Effector memory CD8-positive, alpha-beta T cell (primary cell): ENCODE measurements at places on chromosomes 12 and 14.

DNA sequence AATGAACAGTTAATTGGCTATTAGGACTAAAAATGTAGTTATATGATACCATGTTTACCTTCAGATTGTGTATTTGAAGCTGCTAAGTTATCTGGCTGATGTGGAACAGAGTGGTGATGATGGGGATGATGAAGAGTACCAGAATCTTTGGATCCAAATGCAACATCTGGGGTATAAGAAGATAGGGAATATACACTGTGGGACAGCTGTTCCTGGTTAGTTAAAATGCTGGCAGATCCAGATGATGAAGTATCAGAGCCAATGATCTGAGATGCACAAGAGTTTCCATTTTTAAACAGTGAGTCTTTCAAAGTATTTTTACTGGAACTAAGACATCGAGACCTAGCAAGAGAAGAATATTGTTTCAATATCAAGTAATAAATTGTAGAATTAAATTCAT, 31.6 kb downstream of the SENP1 start:
- peaks cover 27% of the 10 kb centered on the region for H3K36me3 ChIP-seq
- H3K4me3 ChIP-seq: no peak overlapping the region
- no peaks in the 10 kb centered on the region for H3K27me3 ChIP-seq

DNA sequence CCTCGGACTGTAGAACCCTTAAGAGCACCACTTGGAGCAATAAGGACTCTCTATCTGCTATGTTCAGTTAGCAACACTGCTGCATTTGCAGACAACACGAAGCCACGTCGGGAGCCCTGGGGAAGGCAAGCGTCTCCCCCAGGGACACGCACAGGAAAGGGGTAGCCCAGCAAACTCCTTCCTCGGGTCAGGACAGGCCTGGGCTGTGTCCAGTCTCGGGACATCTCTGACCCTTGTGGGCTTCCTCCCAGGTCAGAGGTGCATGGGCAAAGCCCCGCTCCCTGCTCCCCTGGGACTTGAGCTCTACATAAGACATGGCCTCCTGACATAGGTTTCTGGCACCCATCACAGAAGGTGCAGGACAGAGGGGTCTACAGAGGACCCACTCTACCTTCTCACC, 119.5 kb downstream of the PIWIL1 start:
- no peaks in the 10 kb centered on the region for H3K4me1 ChIP-seq
- no peak overlapping the region for H3K4me3 ChIP-seq
- no peak for DNase-seq

DNA sequence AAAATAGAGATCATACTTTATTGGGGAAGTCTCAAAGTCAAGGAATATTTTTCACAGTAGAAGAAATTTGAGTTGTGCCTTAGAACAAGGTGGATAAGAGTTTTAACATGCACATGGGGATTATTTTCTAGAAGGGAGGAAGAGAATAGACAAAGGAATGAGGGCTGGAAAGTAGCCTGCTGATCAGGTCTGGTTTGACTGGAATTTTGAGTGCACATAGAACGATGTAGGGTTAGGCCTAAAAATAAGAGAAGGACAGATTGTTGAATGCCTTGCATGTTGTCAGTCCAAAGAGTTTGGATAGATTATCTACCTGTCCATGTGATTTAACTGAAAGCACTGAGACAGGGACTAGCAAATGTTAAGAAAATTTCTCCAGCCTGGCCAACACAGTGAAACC, 87.2 kb downstream of the SRGAP1 start:
- no peak overlapping the region for H3K4me3 ChIP-seq
- H3K4me1 ChIP-seq: no peaks in the 10 kb centered on the region
- no peaks in the 10 kb centered on the region for H3K36me3 ChIP-seq
- no peak overlapping the region for H3K27ac ChIP-seq
- DNase-seq: no peak

DNA sequence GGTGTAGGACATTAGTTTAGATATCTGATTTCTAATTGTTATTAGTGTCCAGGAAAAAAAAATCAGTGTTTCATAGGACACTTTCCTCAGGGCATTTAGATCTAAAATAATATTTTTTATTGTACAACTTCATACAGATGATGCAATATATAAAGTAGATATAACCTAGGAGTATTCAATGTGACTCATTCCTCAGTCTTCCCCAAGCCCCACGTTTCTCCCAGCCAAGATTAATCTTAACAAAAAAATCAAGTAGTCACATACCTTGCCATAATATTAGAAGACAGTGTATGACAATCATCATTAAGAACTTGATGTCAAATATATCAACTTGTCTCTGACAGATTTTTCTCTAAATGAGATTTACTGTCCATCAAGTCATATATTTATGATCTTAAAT, 37.1 kb downstream of the PPFIA2 start:
- H3K4me3 ChIP-seq: no peak overlapping the region
- H3K4me1 ChIP-seq: no peaks in the 10 kb centered on the region
- H3K27ac ChIP-seq: no peak overlapping the region
- DNase-seq: no peak
- peaks cover 6% of the 10 kb centered on the region for H3K27me3 ChIP-seq
- no peaks in the 10 kb centered on the region for H3K36me3 ChIP-seq

DNA sequence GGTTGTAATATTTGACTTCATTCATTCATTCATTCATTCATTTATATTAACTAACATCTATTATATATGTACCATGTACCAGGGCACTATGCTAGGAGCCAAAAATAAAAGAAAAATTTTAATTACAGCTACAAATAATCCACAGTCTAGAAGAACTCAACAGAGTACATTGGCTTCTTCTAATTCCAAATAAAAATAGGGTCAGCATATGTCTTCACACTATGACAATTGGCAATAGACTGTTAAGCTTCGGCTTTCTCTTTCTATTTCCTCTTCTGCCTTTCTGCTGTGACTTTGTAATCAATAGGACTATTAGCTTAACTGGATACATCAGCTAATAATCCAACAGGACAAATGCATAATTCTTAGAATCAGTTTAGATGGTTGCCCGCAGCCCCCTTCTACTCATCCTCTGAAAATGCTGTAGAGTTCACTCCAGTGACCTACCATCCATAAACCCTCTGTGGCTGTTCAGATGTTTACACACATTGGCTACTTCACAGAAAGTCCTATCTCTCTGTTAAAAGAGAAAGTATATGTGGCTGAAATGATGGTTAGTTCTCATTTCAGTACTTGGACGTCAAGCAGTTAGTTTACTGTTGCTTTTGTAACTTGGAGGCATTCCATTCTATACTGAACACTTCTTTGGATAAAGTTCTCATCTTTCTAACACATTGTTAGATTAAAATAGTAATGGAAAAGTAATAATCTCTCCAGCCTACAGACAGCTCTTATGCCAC, 445.5 kb upstream of the GARIN6 start:
- H3K4me1 ChIP-seq: no peaks in the 10 kb centered on the region
- H3K36me3 ChIP-seq: no peaks in the 10 kb centered on the region
- DNase-seq: no peak
- no peak overlapping the region for H3K27ac ChIP-seq

GRCh38 chr12:57456145-57456700, 1.1 kb downstream of the INHBE start:
- peak overlapping the region; percentile 15 for H3K4me3 ChIP-seq
- DNase-seq: peak; percentile 40
- peaks cover 26% of the 10 kb centered on the region for H3K4me1 ChIP-seq
- H3K27me3 ChIP-seq: peaks cover 32% of the 10 kb centered on the region

DNA sequence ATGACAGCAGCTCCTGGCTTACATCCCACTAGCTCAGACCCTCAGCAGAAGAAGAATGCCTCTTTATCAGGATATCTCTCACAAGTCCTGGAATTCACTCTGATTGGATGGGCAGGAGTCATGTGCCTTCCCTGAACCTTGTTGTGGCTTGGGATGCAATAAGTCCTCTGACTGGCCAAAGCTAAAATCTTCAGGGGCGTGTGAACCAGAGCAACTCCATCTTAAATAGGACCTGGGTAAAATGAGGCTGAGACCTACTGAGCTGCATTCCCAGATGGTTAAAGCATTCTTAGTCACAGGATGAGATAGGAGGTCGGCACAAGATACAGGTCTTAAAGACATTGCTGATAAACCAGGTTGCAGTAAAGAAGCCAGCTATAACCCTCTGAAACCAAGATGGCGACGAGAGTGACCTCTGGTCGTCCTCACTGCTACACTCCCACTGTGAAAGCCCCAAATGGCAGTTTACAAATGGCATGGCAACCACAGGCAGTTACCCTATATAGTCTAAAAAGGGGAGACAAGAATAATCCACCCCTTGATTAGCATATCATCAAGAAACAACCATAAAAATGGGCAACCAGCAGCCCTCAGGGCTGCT, 60.4 kb upstream of the FICD start:
- DNase-seq: no peak
- H3K4me1 ChIP-seq: no peaks in the 10 kb centered on the region
- no peak overlapping the region for H3K27ac ChIP-seq

GRCh38 chr12:69616025-69616424, 5.3 kb upstream of the LRRC10 start:
- peaks cover 51% of the 10 kb centered on the region for H3K27me3 ChIP-seq
- no peak overlapping the region for H3K4me3 ChIP-seq
- H3K4me1 ChIP-seq: no peaks in the 10 kb centered on the region
- no peak for DNase-seq
- H3K27ac ChIP-seq: no peak overlapping the region

GRCh38 chr14:51039252-51039651, 55.7 kb downstream of the TRIM9 start:
- H3K27me3 ChIP-seq: peaks cover 26% of the 10 kb centered on the region
- no peak for DNase-seq
- H3K4me3 ChIP-seq: no peak overlapping the region
- peaks cover 3% of the 10 kb centered on the region for H3K36me3 ChIP-seq
- no peaks in the 10 kb centered on the region for H3K4me1 ChIP-seq

GRCh38 chr12:104049903-104050356, at the start of gene GLT8D2:
Gene GLT8D2, minus strand, starts transcription at chr12:104050187. Its CDS starts 30,539 bp downstream, at chr12:104019648.
- H3K36me3 ChIP-seq: no peaks in the 10 kb centered on the region
- peak within 1 kb of the TSS; percentile 53 for H3K4me3 ChIP-seq
- peaks cover 7% of the 10 kb centered on the region for H3K4me1 ChIP-seq
- no peak within 1 kb of the TSS for H3K27ac ChIP-seq

DNA sequence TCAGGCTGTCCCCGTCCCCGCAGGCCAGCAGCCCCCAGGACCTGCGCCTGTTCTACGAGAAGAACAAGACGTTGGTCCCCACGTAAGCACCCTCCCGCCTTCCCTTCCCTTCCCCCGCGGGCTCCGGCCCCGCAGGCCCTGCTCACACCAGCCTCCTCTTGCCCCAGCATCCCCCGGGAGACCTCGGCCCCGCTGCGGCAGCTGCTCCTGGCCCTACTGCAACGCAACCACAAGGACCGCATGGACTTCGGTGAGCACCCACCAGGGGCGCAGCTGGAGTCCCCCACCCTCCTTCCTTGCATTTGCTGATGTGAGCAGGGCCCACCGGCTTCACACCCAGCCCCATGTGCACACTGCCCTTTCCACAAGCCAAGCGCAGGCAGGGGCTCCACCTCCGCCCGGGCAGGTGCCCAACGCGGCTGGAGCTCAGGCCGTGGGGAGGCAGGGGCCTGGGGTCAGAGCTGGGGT, 15.4 kb downstream of the ULK1 start:
- peaks cover 11% of the 10 kb centered on the region for H3K4me1 ChIP-seq
- H3K27me3 ChIP-seq: no peaks in the 10 kb centered on the region
- H3K36me3 ChIP-seq: peaks cover 39% of the 10 kb centered on the region
- no peak overlapping the region for H3K4me3 ChIP-seq
- DNase-seq: no peak

DNA sequence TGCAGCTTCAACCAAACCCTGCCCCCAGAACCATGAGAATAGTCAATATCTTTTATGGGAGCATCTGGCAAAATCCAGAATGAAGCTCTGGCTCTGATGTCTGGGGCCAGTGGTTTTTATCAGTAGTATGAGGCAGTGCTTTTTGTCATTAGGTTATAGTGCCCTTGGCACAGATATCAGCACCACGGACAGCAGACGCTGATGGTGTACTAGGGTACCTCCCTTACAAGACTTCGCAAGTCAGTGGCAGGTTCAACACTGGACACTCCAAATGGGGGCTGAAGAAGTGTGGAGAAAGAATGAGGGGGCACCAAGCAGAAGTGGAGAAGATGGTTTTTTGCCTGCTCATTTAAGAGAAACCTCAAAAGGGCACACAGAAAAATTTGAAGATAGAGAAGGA, 68.2 kb upstream of the E2F7 start:
- DNase-seq: no peak
- H3K4me3 ChIP-seq: no peak overlapping the region
- no peak overlapping the region for H3K27ac ChIP-seq
- H3K27me3 ChIP-seq: peaks cover 6% of the 10 kb centered on the region

DNA sequence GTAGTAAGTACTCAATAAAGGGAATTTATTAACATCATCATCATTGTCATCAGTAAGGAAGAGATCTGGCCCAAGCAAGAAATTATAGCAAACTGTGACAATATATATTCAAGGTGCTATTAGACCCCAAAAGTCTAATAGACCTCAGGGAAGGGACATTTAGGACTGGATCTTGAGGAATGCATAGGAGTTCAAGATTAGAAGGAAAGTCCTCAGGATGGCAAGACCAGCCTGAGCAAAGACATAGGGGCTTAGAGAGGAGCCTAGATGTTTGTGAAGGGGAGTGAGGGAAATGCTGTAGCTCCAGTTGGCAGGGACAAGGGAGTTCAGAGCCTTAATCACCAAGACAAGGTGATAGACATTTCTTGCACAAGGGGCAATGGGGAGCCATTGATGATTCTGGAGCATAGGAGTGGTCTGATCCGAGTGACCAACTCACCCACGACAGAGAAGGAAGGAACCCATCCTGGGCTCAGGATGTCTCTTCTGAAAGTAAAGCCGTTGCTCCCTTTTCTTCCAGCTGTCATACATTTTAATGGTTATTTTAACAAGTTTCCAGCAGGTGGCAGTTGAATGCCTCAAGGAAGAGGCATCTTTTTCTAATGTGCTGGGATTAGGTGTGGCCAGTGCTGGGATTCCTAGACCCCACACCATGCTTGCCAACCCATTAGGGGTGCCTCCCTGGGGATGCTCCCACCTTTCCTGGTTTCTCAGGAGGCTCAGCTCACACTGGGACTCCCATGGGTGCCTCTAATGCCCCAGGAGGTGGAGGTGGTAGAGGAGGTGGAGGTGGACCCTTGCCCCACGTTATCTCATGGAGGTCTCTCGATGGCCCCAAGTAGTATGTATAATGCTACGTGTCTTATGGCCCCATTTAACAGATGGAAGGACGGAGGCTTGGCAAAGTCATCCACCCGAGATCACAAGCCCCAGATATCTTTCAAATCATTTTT, 37.8 kb downstream of the PHETA1 start:
- peaks cover 13% of the 10 kb centered on the region for H3K27me3 ChIP-seq
- no peak overlapping the region for H3K27ac ChIP-seq
- no peak overlapping the region for H3K4me3 ChIP-seq
- H3K4me1 ChIP-seq: peaks cover 4% of the 10 kb centered on the region

GRCh38 chr14:32021341-32021740, 55.8 kb upstream of the ARHGAP5 start:
- no peak for DNase-seq
- H3K27me3 ChIP-seq: peaks cover 21% of the 10 kb centered on the region
- no peaks in the 10 kb centered on the region for H3K36me3 ChIP-seq
- H3K4me3 ChIP-seq: no peak overlapping the region

- H3K27ac ChIP-seq: peak overlapping the region; percentile 83
- no peak for DNase-seq
- peaks cover 62% of the 10 kb centered on the region for H3K4me1 ChIP-seq
- no peaks in the 10 kb centered on the region for H3K36me3 ChIP-seq
These were observed 208.5 kb downstream of the CHST11 start for GRCh38 chr12:104665296-104665695.
